ENCODE measurements at places on chromosomes 12 and 14. TPM values are rescaled to one million over a fixed set of nuclear protein-coding genes. Genes with fewer than 3 reads are reported as not detected.

DNA sequence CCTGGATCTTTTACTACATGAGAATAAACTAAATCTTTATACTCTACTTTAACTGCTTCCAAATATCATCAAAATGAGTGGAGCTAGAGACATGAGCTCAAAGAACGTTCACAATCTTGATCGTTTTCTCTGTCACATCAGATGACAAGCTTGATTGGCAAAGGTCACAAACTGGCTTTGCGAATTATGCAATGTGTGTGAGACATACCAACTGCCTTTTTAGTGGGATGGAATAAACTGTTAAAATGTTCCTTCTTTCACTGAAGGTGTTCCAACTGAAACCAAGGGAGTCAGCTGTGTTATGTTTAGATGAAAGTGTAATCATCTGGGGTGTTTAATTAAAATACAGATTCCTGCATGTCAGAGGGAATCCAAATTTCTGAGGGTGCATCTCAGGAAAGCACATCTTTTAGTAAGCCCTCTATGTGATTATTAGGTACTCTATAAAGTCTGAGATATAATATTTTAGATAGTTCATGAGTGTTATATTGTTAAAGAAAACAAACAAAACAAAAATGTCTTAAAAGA is 21.9 kb downstream of the KITLG start:
- no peak overlapping the region for H3K27ac ChIP-seq
- H3K36me3 ChIP-seq, result no peaks in the 10 kb centered on the region
- DNase-seq, result no peak
- no peaks in the 10 kb centered on the region for H3K27me3 ChIP-seq

DNA sequence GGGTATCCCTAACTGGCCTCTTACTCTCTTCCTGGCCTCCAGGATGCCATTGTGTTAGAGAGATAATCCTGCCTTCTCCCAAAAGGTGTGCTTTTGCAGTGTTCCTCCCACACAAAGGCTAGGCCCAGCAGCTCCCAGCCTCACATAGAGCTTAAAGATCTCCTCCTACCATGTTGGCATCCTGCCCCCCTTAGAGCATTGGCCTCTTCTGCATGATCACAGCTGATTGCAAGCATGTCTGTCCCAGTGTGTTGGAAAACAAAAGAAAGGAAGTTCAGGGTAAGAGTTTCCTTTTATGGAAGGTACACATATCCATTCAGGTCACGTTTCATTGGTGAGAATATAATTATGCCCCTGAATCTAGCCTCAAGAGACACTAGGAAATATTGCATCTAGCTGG is 405.4 kb downstream of the TMTC2 start:
- DNase-seq, result no peak
- no peak overlapping the region for H3K27ac ChIP-seq
- no peaks in the 10 kb centered on the region for H3K36me3 ChIP-seq
- H3K4me3 ChIP-seq, result no peak overlapping the region

DNA sequence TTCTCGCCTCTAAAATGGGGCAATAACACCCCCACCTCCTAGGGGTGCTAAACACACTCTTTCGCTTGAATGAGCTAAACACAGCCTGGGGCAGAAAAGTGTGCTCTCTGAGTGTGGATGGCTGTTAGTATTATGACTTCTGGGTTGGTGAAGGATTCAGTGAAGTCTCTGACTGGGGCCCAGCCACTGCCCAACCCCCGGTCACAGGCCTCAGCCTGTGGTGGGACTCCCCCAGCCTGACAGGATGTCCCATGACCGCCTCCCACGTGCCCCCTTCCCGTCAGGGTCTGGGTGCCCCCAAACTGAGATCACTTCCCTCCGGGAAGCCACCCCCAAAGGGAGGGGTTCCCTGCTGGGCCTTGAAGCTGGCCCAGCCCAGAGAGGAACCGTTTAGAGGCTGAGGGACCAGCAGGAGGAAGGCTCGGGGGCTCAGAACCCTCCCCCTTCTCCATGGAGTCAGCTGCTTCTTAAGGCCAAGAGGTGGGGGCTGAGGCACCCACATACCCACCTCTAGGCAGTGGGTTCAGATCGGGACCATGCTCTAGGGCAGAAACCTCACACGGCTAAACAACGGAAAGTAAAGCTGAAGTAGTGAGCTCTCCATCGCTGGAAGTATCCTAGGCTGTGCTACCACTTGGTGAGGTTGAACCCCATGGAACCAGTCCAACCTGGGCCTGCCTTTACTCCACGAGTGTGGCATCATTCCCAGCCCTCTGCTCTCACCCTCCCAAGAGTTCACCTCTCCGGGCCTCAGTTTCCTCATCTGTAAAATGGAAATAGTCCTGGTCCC is 13.8 kb downstream of the DTX1 start:
- no peak for DNase-seq
- no peaks in the 10 kb centered on the region for H3K27me3 ChIP-seq
- no peaks in the 10 kb centered on the region for H3K36me3 ChIP-seq
- H3K4me1 ChIP-seq, result no peaks in the 10 kb centered on the region
- H3K27ac ChIP-seq, result no peak overlapping the region

- H3K27me3 ChIP-seq, result no peaks in the 10 kb centered on the region
- H3K27ac ChIP-seq, result peak overlapping the region; percentile 89
- H3K36me3 ChIP-seq, result no peaks in the 10 kb centered on the region
- peaks cover 6% of the 10 kb centered on the region for H3K4me1 ChIP-seq
- no peak for DNase-seq
Observed at GRCh38 chr14:23071921-23072539, 14.7 kb upstream of the CDH24 start.

The TMEM229B gene
- total RNA-seq, result 0.88 TPM
